ENCODE measurements at places on chromosomes 1 and 21.

DNA sequence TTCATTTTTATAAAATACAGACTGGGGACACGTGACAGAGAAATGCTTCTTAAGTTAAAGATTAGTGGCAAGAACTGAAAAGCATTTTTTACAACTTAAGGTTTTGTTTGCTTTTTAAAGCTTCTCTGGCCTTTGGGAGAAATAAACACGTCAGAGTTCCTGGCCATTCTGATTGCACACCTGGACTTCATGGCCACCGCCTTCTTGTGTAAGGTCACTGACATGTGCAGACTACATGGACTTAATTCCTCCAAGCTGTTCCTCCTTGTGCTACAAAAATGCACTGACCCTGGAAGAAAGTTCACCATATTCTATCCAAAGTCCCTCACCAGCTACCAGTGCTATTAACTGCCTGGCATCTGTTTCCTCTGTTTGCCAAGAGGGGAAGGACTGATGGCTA, 56.1 kb downstream of the GADD45A start:
- H3K27ac ChIP-seq, result no peak overlapping the region
- peaks cover 17% of the 10 kb centered on the region for H3K4me1 ChIP-seq
- H3K4me3 ChIP-seq, result no peak overlapping the region
- H3K27me3 ChIP-seq, result no peaks in the 10 kb centered on the region

DNA sequence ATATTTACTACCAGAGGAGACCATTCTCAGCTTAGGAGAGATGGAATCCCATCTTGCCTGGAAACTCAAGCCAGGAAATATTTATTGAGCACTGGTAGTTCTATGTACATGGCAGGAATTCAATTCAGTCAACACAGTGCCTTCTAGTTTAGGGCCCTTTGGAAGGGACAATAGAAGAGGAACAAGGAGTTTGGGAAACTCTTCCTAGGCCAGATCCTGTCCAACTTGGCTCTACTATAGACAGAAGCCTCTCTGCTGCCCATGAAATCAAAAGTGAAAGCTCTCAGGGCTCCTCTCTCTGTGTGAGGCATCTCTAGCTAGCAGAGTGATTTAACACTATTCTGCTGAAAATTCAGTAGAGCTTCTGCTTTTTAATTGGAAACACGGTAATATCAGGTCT, 244.6 kb upstream of the MAP1LC3C start:
- H3K4me1 ChIP-seq, result no peaks in the 10 kb centered on the region
- no peaks in the 10 kb centered on the region for H3K36me3 ChIP-seq
- H3K27ac ChIP-seq, result no peak overlapping the region
- H3K4me3 ChIP-seq, result no peak overlapping the region
- no peak for DNase-seq
- H3K27me3 ChIP-seq, result no peaks in the 10 kb centered on the region

DNA sequence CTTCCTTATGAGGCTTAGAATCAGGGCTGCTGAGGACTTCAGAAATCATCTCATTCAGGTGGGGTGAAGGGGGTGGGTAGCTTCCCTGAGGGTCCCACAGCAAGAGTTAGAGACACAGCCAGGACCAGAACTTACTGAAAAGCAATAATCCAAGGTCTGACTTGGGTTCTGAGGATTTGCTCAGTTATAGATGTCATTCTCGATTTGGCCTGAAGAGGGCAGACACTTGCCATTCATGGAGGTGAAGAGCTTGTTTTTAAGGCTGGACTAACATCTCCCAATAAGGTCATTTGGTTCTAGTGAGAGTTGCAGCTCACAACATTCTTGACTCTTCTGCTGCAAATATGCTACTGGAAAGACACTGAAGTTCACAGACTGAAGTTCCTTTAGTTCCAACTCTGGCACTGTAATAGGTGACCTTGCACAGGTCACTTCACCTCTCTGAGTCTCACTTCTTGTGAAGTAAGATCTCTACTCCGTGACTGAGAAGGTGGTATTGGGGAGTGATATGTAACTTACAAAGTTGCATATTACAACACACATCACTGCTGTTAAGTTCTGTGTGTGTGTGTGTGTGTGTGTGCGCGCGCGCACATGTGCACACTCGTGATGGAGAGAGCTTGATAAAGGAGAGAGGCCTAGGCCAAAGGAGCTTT, 69.8 kb upstream of the DIRAS3 start:
- peaks cover 11% of the 10 kb centered on the region for H3K4me1 ChIP-seq
- H3K27ac ChIP-seq, result no peak overlapping the region
- DNase-seq, result peak; percentile 58
- no peak overlapping the region for H3K4me3 ChIP-seq

DNA sequence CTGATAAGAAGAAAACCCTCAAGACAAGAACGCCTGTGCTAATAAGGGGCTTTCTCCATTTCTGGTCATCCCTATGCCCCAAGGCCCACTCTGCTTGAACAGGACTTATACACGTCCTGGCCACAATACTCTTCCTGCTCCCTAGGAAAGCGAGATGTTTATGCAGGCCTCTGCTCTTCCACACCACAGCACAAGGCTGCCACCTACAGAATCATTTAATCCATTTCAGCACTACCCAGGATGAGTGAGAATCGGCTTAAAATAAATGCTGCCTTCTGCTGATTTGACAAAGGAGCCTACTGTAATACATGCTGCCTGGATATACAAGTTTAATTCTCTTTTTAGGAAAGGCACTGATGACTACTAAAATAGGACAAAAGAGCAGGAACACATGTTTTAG, 29.4 kb downstream of the FRRS1 start:
- DNase-seq, result no peak
- H3K36me3 ChIP-seq, result no peaks in the 10 kb centered on the region
- no peaks in the 10 kb centered on the region for H3K27me3 ChIP-seq
- H3K27ac ChIP-seq, result no peak overlapping the region

DNA sequence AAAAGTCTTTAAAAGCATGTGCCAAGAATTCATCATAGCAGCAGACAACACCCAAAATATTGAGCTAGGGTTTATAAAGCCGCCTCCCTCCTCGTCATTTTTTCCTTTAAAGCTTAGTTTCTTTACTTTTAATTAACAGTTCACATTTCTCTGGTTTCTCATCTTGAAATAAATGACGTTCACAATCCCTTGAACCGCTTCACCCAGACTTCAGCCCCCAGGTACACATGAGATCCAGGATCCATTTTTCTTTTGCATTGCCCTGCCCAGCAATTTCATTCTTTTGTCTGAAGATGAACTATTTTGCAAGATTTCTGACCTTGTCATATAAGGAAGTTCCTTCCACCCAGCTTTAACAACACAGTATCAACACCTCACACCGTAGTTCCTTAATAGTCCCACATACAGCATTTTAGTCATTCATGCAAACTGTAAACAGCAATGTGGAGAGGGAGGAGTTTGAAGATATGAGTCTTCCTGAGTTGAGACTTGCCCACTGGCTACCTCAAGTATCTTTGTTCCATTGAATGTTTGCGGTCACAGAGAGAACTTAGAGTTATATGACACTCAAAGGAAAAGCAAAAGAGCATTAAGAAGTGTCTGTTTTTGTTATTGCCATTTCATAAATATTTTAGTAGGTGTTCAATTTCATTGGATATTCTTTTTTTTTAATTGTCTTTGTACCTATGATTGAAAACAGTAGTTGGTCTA, 35.3 kb upstream of the CACYBP start:
- peaks cover 45% of the 10 kb centered on the region for H3K4me1 ChIP-seq
- peak overlapping the region; percentile 25 for H3K27ac ChIP-seq

- H3K4me1 ChIP-seq, result no peaks in the 10 kb centered on the region
- no peak overlapping the region for H3K4me3 ChIP-seq
- no peak overlapping the region for H3K27ac ChIP-seq
- H3K36me3 ChIP-seq, result no peaks in the 10 kb centered on the region
- H3K27me3 ChIP-seq, result no peaks in the 10 kb centered on the region
These were observed 463.9 kb downstream of the PCP4 start for GRCh38 chr21:40331172-40331571.

GRCh38 chr21:25709684-25710265, 24.9 kb downstream of the ATP5PF start:
- no peak overlapping the region for H3K4me3 ChIP-seq
- no peaks in the 10 kb centered on the region for H3K27me3 ChIP-seq
- no peak overlapping the region for H3K27ac ChIP-seq
- H3K4me1 ChIP-seq, result no peaks in the 10 kb centered on the region
- DNase-seq, result no peak

GRCh38 chr1:26225033-26225831, 8.8 kb upstream of the CEP85 start:
- no peaks in the 10 kb centered on the region for H3K36me3 ChIP-seq
- H3K4me3 ChIP-seq, result no peak overlapping the region
- no peaks in the 10 kb centered on the region for H3K27me3 ChIP-seq
- no peak overlapping the region for H3K27ac ChIP-seq

- H3K27me3 ChIP-seq, result peaks cover 49% of the 10 kb centered on the region
- no peaks in the 10 kb centered on the region for H3K4me1 ChIP-seq
- no peaks in the 10 kb centered on the region for H3K36me3 ChIP-seq
- no peak for DNase-seq
- H3K27ac ChIP-seq, result no peak overlapping the region
These were observed 7.9 kb upstream of the PLA2G2C start for GRCh38 chr1:20194224-20194623.

- H3K4me3 ChIP-seq, result no peak overlapping the region
- H3K27ac ChIP-seq, result no peak overlapping the region
- H3K27me3 ChIP-seq, result no peaks in the 10 kb centered on the region
- H3K36me3 ChIP-seq, result no peaks in the 10 kb centered on the region
These were observed 27.8 kb downstream of the DMAP1 start for GRCh38 chr1:44240802-44241671.

GRCh38 chr1:180920702-180921101, 8.0 kb downstream of the KIAA1614 start:
- no peak overlapping the region for H3K4me3 ChIP-seq
- no peak overlapping the region for H3K27ac ChIP-seq
- H3K27me3 ChIP-seq, result no peaks in the 10 kb centered on the region
- peaks cover 4% of the 10 kb centered on the region for H3K36me3 ChIP-seq

- no peaks in the 10 kb centered on the region for H3K36me3 ChIP-seq
- H3K4me3 ChIP-seq, result no peak overlapping the region
- no peaks in the 10 kb centered on the region for H3K27me3 ChIP-seq
- H3K27ac ChIP-seq, result no peak overlapping the region
- no peak for DNase-seq
These were observed 32.6 kb downstream of the PTGFRN start for GRCh38 chr1:116942344-116942743.

GRCh38 chr1:25977801-25978200, 20.1 kb downstream of the PAFAH2 start:
- peaks cover 21% of the 10 kb centered on the region for H3K36me3 ChIP-seq
- H3K27ac ChIP-seq, result no peak overlapping the region
- H3K4me1 ChIP-seq, result no peaks in the 10 kb centered on the region
- H3K4me3 ChIP-seq, result no peak overlapping the region
- no peaks in the 10 kb centered on the region for H3K27me3 ChIP-seq

- no peak overlapping the region for H3K4me3 ChIP-seq
- DNase-seq, result peak; percentile 90
- no peaks in the 10 kb centered on the region for H3K27me3 ChIP-seq
- H3K27ac ChIP-seq, result peak overlapping the region; percentile 69
- H3K4me1 ChIP-seq, result peaks cover 21% of the 10 kb centered on the region
These were observed 16.7 kb downstream of the COL8A2 start for GRCh38 chr1:36108314-36108713.

DNA sequence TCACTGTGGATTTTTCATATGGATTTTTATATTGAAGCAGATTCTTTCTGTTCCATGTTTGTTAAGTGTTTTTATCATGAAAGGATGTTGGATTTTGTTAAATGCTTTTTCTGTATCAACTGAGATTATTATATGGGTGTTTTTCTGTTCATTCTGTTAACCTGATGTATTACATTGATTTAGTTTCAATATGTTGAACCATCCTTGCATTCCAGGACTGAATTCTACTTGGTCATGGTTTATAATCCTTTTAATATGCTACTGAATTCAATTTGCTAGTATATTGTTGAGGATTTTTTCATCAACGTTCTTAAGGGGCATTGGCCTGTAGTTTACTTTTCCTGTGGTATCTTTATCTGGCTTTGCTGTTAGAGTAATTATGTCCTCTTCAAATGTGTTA, 55.8 kb downstream of the CCDC30 start:
- no peak overlapping the region for H3K27ac ChIP-seq
- no peak overlapping the region for H3K4me3 ChIP-seq
- H3K27me3 ChIP-seq, result no peaks in the 10 kb centered on the region

GRCh38 chr1:54355931-54356679, 50.1 kb downstream of the SSBP3 start:
- peaks cover 44% of the 10 kb centered on the region for H3K4me1 ChIP-seq
- H3K27me3 ChIP-seq, result no peaks in the 10 kb centered on the region
- H3K36me3 ChIP-seq, result peaks cover 45% of the 10 kb centered on the region
- H3K4me3 ChIP-seq, result no peak overlapping the region
- no peak for DNase-seq

GRCh38 chr1:240234485-240235210, 143.0 kb downstream of the FMN2 start:
- DNase-seq, result peak; percentile 63
- H3K36me3 ChIP-seq, result peaks cover 9% of the 10 kb centered on the region
- no peaks in the 10 kb centered on the region for H3K27me3 ChIP-seq
- H3K4me3 ChIP-seq, result no peak overlapping the region
- peaks cover 64% of the 10 kb centered on the region for H3K4me1 ChIP-seq

DNA sequence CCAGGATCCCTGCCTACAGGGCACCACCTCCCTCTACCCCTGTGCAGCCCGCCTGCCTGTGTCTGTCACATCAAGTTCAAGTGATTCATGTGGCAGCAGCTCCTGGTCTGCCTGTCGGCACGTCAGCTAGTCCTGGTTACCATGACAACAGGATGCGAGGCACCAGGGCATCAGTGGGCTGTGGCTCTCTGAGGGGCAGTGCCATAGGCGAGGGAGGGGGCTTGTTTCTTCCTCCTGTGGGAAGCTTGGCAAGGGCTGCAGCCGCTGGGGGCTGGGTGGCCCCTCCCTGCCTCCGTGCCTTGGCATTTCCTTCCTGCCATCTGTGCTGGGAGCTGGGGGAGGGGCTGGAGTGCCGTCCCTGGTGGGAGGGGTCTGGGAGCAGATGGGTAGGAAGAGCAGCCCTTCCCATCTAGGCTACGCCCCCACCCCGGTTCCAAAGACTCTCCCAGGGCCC, 43.1 kb downstream of the FOXO6 start:
- peak; percentile 58 for DNase-seq
- H3K36me3 ChIP-seq, result no peaks in the 10 kb centered on the region
- H3K4me1 ChIP-seq, result no peaks in the 10 kb centered on the region
- H3K27me3 ChIP-seq, result peaks cover 16% of the 10 kb centered on the region
- no peak overlapping the region for H3K27ac ChIP-seq
- H3K4me3 ChIP-seq, result no peak overlapping the region

GRCh38 chr1:4001461-4001860, 101.4 kb upstream of the C1orf174 start:
- H3K27me3 ChIP-seq, result no peaks in the 10 kb centered on the region
- no peaks in the 10 kb centered on the region for H3K36me3 ChIP-seq
- no peaks in the 10 kb centered on the region for H3K4me1 ChIP-seq
- no peak overlapping the region for H3K27ac ChIP-seq
- no peak for DNase-seq

DNA sequence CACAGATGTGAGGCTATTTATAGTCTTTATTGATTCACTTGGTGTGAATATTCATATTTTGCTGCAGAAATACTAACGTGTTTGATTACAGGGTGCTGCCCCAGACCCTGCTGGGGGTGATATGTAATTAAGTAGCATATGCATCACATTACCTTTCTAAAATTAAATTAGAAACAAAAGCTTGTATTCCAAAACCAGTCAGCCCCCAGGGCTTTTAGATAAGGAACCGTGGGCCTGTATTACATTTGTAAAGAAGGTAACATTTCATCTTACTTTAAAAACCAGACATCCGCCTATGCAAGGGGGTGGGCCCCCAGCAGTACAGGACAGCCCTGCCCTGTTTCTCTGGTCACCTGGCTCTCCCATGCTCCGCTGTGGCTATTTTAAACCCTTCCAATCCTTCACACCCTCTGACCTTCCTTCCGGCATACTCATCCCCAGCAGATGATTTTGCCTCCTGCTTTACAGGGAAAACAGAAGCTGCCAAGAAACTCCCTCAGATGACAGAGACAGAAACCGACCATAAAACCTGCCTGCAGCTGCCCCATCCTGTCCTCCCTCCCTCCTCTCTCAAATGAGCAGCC, 22.0 kb upstream of the KCNC4 start:
- H3K4me1 ChIP-seq, result no peaks in the 10 kb centered on the region
- H3K27ac ChIP-seq, result no peak overlapping the region
- H3K27me3 ChIP-seq, result no peaks in the 10 kb centered on the region
- H3K36me3 ChIP-seq, result no peaks in the 10 kb centered on the region
- H3K4me3 ChIP-seq, result no peak overlapping the region

All from SJSA1 (cell line).